ENCODE measurements at places on chromosomes 16 and 17.

DNA sequence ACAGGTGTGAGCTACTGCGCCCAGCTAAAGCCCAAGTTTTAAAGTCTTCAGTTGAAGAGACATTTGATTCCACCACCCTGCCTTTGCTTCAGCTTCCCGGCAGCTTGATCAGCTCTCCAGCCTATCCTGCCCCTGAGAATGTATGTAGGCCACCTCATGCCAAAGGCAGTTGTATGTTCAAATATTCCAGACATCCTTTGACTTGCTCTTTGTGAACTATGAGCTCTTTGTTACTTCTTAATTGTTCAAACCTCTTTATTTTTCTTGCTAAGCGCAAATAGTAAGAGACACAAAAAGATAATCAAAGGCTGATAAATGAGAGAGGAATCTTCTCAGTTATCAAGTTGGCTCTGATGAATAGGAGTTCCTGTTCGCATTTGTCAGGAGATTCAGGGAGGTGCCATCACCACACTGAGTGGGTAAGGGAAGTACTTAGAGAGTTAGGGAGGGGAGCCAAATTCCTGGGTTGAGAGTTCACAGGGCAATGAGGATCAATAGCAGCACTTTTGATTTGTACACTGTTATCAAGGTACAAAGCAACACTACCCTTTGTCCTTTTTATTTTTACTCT is 32.0 kb upstream of the SUPT4H1 start:
- no peak for DNase-seq

- no peak for DNase-seq
Measured at GRCh38 chr16:85164838-85165516, 52.7 kb upstream of the CIBAR2 start.

- DNase-seq, result no peak
Measured at GRCh38 chr17:47741109-47741792, 8.2 kb downstream of the TBX21 start.

DNA sequence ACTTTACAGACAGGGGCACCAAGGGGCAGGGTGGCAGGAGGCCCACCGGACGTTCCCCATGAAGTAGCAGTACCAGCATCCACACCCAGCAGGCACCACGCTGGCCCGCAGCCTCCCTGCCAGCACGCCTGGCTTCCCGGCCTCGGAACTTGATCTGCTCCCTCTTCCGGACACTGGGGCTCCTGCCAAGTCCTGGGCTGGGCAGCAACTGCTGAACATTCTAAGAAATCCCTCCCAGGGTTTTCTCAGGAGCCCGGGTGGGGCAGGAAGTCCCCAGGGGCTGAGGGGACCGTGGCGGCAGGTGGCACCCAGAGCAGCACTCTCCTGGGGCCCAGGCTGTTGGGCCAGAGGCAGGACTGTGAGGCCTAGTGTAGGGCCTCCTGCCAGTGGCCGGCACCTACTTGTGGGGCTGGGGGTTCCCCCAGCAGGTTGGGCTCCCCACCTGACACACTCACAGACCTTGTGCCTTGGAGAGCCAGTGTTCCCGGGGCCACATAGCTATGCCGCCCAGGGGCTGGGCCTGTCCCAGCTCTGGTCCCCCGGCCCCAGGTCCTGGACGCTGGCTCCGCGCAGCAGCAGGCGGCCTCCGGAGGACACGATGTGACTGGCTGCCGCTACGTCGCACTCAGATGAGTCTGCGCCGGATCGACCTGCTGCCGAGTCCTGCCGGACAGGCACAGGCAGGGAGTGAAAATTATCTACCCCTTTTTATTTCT is 86.2 kb upstream of the CBX4 start:
- no peak for DNase-seq

- DNase-seq, result no peak
Measured at GRCh38 chr16:85308611-85309540, 196.6 kb upstream of the CIBAR2 start.

GRCh38 chr17:179066-179432 is 2.4 kb downstream of the DOC2B start:
- no peak for DNase-seq

GRCh38 chr16:81625544-81626153 is 153.4 kb upstream of the PLCG2 start:
- peak; percentile 67 for DNase-seq

GRCh38 chr17:73609758-73610157 is 34.5 kb downstream of the SDK2 start:
- no peak for DNase-seq

- DNase-seq, result no peak
Measured at GRCh38 chr17:59752446-59752845, 45.0 kb downstream of the VMP1 start.

GRCh38 chr17:81522491-81523401 is 5.4 kb upstream of the FSCN2 start:
- no peak for DNase-seq

GRCh38 chr16:66668777-66669444 is 27.6 kb downstream of the CMTM4 start:
- no peak for DNase-seq

GRCh38 chr16:69326172-69326873 is 4.1 kb downstream of the PDF start:
- DNase-seq, result no peak

GRCh38 chr17:44043272-44043696 is 23.2 kb downstream of the LSM12 start:
- no peak for DNase-seq

GRCh38 chr17:81513753-81514488 is 1.3 kb upstream of the ACTG1 start:
- peak; percentile 73 for DNase-seq

- no peak for DNase-seq
Measured at GRCh38 chr17:80358861-80359260, 56.1 kb upstream of the ENDOV start.

DNA sequence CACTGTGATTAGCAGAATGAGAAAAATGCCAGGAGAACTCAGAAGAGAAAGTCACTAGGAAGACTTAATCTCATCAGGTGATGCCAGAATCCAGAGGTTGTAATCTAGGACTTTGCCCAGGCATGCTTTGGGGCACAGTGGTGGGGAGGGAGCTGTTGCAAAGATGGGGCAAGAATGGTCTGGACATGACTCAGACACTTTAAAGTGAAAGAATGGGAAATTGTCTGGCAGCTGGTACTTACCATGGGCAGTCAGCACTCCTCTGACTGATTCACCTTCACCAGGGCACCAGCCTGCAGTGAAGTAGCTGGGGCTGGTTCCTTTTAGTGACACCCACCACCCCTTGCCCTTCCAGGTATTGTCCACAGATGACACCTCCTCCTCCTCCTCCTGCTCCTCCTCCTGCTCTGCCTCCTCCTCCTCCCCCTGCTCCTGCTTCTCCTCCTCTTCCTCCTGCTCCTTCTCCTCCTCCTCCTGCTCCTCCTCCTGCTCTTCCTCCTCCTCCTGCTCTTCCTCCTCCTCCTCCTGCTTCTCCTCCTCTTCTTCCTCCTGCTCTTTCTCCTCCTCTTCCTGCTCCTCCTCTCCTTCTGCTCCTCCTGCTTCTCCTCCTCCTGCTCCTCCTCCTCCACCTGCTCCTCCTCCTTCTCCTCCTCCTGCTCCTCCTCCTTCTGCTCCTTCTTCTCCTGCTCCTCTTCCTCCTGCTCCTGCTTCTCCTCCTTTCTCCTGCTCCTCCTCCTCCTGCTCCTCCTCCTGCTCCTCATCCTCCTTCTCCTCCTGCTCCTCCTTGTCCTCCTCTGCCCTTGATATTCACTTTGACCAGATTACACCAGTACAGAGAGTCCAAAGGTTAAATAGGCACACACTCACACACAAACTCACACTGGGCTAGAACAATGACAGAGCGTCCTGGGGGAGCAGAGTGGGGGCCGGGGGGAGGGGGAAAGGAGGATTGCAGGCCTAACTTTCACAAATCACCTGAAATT is at the start of gene CHD9NB:
CHD9NB (minus strand) TSS at position 379 of the 983 bp plus-strand sequence. CDS start 8,739 bp downstream, outside the sequence.
- no peak for DNase-seq

DNA sequence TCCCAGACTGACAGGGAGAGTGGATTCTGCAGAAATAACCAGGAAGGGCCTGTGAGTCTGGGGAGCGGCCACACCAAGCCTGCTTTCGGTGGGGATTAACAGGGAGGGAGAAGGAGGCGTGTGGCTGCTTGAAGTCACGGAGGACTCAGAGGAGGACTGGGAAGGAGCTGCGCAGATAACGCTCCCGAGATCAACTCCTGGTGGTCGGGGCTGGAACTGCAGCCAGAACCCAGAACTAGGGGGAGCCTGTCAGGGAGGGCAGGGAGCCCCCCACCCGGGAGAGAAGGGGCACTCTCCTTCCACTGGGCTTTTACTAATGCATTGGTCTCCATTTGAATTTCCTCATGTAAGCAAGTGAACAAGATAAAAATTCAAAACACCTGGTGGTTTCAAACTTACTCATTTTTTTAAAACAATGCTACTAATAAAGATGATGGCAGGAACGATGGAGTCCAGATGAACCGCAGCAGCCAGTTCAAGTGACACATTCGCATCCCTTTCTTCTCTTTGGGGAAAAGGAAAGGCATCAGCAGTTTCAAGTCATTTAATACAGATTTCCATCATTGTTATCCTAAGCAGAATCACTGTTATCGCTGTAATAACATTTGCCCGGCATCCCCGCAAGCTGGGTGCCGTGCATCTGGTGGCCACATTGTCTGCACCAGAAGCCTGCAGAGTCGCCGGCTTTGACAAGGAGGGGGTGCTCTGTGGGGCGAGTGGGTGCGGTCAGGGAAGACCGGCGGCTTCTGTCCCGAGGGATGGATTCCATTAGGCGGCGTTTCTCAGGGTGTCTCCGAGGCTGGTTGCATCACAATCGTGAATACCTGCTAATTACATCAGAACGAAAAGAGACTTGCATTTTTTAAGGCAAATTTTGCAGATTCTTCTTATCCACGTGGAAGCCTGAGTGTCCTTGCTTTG is 183.0 kb downstream of the FOXL1 start:
- DNase-seq, result no peak

- no peak for DNase-seq
Measured at GRCh38 chr16:87806261-87806640, 40.5 kb upstream of the KLHDC4 start.

DNA sequence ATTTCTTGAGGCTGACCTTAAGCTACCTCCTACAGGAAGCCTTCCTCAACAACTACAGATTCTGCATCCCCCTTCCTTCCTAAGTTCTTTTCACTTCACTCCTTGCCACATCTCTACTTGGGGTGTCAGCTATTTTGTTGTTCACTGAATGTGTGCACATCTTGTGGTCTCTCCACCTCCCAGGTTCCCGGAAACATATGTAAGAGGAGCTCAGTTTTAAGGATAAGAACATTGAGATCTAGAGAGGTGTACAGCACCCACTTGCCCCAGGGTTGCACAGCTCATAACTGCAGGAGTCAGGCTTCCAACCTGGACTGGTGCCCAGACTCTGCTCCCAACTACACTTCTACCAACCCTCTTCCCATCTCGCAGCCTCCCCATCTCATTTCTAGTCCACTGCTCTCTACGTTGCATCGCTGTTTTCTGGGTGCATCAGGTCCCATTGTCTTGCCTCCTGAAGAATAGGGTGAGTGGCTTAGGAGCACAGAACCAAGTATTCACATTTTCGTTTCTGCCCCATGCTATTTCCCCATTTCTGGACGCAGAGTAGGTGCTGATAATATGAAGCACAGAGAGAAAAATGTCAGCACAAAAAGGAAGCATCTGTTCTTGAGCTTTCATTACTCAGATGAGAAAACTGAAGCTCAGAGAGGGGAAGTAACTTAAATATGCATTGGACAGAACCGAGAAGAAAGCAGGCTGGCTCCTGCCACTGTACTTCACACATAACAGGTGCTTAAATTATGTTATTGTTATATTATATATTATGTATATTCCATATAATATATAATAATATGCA is 292.0 kb upstream of the CCL2 start:
- no peak for DNase-seq

- no peak for DNase-seq
Measured at GRCh38 chr17:41556306-41556705, 15.6 kb downstream of the KRT9 start.

DNA sequence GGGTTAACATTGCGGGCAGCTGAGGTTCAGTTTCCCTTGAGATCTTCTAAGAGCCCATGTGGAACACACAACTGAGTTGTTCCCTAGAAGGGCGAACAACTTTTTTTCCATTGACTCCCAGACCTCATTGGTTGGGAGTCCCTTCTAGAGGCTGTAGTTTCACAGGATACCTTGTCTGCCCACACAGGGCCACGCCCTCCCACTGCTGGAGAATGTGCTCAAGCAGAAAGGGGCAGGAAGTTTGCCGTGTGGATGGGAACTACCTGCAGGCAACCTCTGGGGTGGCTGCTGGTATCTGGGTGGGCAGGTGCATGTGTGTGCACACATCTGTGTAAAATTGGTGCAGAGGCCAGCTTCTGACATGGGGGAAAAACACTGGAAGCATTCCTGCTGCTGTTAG is 178.8 kb upstream of the PSMD7 start:
- DNase-seq, result no peak

- no peak for DNase-seq
Measured at GRCh38 chr16:65665586-65665985, 543.7 kb upstream of the CDH11 start.

DNA sequence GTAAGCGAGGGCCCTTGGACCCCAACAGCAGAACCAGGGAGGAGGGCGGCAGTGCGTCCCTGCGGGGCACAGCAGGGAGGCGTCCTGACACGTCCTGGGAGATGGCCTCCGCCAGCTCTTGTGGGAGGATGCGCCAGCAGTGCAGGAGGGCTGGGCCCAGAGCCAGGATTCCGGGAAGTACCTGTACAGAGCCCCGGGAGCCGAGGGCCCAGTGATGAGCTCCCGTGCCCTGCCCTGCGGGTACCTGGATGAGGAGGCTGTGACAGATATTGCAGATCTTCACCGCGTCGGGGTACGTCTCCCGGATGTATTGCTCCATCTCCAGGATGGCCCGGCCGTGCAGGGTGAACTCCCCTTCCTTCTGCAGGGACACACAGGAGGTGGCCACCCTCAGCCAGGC is 23.1 kb downstream of the KDM8 start:
- DNase-seq, result no peak

GRCh38 chr17:73972056-73972455 is 231.4 kb upstream of the RPL38 start:
- DNase-seq, result no peak

- DNase-seq, result peak; percentile 71
Measured at GRCh38 chr17:73465130-73465952, 153.5 kb upstream of the CDC42EP4 start.

- no peak for DNase-seq
Measured at GRCh38 chr16:11242658-11243057, 13.3 kb downstream of the SOCS1 start.

DNA sequence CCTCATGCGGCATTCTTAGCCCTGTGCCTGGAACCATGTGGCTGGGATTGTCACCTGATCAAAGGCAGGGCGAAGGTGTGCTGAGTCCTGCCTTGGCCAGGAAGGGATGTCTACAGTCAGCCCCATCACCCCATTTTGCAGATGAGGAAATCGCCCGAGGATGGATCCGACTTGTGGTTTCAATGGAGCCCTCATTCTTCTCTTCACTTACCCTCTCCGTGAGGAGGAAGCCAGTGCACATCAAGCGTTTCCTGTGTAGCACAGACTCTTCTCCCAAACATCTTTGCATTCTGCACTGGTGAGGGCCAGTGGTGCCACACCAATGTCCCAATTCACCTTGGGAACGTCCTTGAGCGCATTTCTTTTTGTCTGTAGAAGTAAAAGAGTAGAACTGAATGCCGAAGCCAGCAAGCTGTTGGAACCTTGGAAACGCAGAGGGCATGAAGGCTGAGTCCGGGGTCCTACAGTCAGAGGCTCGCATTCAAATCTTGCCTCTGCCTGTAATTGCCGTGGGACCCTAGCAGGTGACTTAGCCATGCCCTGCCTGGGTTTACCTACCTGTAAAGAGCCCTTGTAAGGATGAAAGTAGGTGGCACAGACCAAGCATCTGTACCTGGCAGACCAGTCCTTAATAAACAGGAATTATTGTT is 85.4 kb downstream of the IRF8 start:
- no peak for DNase-seq

GRCh38 chr16:67833415-67834241 is 8.5 kb upstream of the THAP11 start:
- DNase-seq, result peak; percentile 92

GRCh38 chr16:68592466-68593337 is 52.4 kb upstream of the CDH3 start:
- peak; percentile 9 for DNase-seq

Measured in NCI-H1092 treated with DMSO at 0.1 percent for 48 hours (cell line).